SJSA1 (cell line): ENCODE measurements at places on chromosomes 1 and 21. TPM values are rescaled to one million over a fixed set of nuclear protein-coding genes. Genes with fewer than 3 reads are reported as not detected.

DNA sequence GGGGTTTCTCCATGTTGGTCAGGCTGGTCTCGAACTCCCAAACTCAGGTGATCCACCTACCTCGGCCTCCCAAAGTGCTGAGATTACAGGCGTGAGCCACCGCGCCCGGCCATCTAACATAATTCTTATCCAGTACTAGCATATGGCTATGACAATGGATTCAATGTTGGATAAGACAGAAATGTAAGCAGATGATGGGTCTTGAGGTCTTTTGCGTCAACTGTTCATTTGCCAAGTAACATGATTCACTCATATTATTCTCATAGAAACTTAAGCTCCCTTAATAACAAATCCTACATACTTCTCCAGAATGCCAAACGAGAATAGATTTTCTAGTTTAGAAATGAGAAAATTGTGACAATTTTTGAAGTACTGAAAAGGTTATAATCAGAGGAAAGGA is 170.3 kb downstream of the RGS7 start:
- DNase-seq: no peak

GRCh38 chr1:78045926-78046778 is at the start of gene GIPC2:
GIPC2 (plus strand) TSS chr1:78045966; CDS start chr1:78046095, 129 bp downstream.
- no peak for DNase-seq

DNA sequence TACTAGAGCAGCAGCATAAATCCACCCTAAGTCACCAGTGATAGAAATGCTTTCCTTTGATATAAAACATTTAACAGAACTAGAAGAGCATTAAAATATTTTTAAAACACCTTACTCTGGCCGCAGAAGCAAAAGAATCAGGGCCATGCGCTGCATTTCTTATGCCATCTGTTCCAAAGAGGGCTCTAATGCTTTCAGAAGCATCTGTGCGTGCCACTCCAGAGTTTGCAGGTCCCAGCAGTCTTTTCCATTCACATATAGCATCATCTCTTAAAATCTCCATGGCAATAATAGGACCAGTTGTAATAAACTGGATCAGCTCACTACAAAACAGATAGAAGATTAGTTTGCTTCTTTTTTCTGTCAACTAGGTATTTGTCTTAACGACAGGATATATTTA is 69.2 kb downstream of the NME7 start:
- DNase-seq: no peak

DNA sequence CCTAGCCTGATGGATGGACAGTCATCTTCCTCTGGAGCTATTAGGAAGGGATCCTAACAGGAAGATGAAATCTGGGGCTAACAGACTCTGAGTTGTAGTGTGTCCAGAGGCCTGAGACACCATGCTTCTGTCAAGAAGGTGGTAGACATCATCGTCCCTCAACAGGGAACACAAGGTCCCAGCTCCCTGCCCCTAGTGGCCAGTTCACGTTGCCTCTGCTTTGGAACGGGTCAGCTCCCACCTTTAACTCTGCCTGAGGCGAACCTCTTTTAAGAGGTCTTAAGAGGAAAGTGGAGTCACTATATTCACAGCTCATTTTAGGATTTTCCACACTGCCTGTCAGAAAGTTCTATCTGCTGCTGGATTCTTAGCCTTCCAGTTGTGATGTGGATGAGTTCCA is 28.3 kb downstream of the LRRC71 start:
- no peak for DNase-seq

- DNase-seq: no peak
These were observed 157.2 kb upstream of the KAZN start for GRCh38 chr1:14441302-14441741.

DNA sequence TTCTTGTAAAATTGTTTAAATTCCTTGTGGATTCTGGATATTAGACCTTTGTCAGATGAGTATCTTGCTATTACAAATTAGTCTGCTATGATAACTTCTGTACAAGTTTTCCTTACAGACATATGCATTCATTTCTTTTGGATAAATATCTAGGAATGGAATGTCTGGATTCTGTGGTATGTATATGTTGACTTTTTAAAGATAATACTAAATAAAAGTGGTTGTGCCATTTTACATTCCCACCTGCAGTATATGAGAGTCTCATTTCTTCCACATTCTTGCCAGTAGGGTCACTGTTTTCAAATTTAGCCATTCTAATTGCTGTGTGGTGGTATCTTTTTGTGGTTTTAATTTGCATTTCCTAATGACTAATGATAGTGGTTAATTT is 53.9 kb downstream of the SYDE2 start:
- no peak for DNase-seq

GRCh38 chr1:27116697-27117096 is 38.2 kb downstream of the SLC9A1 start:
- DNase-seq: no peak

- DNase-seq: no peak
These were observed 19.4 kb downstream of the NADK start for GRCh38 chr1:1758692-1759455.

- no peak for DNase-seq
These were observed 19.7 kb upstream of the SELE start for GRCh38 chr1:169753549-169753948.

DNA sequence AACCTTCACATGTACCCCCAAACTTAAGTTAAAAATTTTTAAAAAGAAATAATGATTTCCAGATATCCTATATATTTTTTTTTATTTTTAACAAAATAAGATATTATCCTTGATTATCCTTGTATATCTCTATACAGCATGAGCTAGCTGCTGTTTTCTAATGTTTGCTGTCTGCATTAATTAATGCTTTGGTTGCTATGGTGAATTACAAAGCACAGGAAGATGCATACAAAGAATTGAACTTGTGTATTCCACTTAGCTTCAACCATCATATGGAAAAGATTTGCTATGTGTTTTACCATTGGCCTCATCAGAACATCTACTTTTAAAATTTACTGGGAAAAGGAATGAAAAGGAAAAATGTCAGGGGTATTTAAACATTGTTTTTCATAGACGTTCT is 35.4 kb downstream of the VPS45 start:
- DNase-seq: no peak

The VSIG8 gene
- not detected in 2 replicates for total RNA-seq

The FCRL2 gene
- not detected in 2 replicates for total RNA-seq

The MYBPH gene
- not detected in 2 replicates for total RNA-seq
